ENCODE measurements at places on chromosomes 1 and 21.

GRCh38 chr21:32806810-32807386 is 35.3 kb upstream of the PAXBP1 start:
- peak; percentile 17 for DNase-seq

DNA sequence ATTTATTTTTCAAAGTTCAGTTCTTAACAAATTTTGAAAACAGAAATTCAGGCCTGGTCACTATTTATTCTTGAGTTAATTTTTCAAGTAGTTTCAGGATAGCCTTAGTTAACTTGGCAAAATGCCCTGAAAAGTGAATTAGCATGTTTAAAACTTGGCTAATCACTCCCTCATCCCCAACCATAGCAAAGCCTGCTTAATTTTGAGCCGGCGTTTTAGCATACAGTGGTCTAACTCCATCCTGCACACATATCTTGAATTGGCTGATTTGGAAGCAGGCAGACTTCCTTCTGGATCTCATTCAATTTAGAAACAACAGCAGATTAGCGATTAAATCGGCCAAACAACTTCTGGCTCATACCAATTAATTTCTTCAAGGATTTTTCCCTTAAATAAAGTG is 439.2 kb downstream of the PTBP2 start:
- DNase-seq, result no peak

- no peak for DNase-seq
Observed at GRCh38 chr1:221806236-221806635, 64.3 kb upstream of the DUSP10 start.

DNA sequence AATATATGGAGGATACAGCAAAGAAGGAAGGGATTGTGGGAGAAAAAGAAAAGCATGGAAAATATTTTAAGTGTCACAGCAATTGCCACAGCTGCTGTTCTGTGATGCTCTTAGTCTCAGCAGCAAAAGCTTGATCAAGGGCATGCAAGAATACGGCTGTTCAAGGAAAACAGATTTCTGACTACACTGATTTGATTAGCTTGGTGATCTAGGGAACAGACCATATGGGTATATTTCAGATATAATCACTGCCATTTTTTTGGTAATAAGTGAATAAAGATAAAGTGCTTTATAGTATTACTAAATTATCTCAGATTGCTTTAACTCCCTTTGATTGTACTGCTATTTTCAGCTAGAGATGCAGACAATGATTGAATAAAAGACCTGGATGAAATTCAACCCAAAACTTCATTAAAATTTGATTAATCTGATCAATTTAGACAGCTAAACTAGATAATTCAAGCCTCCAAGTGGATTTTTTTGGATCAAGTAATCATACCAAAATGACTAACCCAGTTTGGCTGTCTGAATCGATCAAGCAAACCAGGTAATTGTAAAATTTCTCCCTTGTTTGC is 33.3 kb upstream of the LYPLAL1 start:
- DNase-seq, result no peak

DNA sequence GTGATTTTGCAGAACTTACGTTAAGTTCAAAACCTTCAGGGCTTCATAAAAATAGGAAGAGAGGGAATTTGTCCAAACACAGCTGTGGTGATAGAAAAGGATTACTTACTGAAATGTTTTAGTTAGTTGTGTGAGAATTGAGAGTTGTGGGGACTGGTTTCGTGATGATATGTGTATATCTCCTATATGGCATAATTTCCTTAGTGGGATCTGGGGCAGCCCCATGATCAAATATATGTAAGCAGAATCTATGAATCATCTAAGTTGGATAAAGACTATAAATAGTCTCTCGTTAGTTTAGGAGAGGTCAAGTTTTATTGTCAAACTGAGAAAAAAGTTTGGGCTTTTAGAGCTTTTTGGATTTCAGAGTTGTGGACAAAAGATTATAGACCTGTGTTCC is 14.9 kb downstream of the MTR start:
- no peak for DNase-seq

Measured in stimulated activated CD4-positive, alpha-beta T cell treated with anti-CD3 and anti-CD28 coated beads, Interleukin-1b, Interleukin-23, amount 100 ng/mL, for 24 hours (primary cell).